ENCODE measurements at places on chromosomes 3 and 15.

GRCh38 chr3:175255698-175256097 lies 396.6 kb downstream of the NAALADL2 start:
- no peak for DNase-seq

- peak; percentile 64 for DNase-seq
Measured at GRCh38 chr3:51371943-51372557, 13.0 kb upstream of the MANF start.

DNA sequence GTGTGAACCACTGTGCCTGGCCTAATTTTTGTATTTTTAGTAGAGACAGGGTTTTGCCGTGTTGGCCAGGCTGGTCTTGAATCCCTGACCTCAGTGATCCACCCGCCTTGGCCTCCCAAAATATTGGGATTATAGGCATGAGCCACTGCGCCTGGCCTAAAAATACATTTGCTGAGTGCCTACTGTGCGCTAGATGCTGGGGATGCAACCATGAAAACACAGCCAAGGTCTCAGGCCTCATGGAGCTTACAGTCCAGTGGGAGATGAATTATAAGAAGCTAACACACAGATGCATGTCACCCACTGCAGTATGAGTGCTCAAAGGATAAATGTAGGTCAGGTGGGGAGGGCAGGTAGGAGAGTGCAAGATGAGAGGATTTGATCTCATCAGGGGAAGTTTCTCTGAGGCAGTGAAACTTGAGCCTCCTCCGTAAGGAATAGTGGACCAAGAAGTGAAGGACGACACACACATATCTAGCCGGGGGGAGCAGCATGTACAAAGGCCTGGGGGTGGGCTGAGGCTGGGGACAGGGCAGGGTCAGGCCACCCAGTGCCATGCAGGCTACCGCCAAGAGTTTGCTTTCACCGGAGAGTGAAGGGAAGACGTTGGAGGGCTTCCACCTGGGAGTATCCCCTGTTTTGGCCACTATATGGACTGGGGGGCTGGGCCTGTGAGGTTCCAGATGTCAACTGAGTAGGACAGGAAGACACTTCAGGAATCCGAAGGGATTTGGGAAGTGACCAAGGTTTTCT lies 24.3 kb downstream of the IRAK2 start:
- no peak for DNase-seq

GRCh38 chr15:44308415-44308814 lies 19.9 kb downstream of the GOLM2 start:
- no peak for DNase-seq

DNA sequence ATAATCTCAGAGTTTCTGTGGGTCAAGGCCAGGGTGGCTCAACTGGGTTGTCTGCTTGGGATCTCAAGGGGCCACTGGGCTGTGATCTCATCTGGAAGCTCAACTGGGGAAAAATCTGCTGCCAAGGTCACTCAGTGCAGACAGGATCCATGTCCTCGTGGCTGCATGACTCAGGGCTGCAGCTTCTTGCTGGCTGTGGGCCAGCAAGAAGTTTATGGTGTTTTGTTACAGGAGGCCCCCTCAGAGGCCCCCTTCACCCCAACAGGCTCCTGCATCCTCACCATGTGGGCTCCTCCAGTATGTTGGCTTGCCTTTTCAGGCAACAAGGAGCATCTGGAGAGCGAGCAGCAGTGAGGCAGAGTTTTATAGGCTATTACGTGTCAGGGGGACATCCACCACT lies 14.6 kb downstream of the OCA2 start:
- no peak for DNase-seq

- DNase-seq: no peak
Measured at GRCh38 chr15:43872416-43873020, 45.7 kb downstream of the WDR76 start.

- no peak for DNase-seq
Measured at GRCh38 chr15:58453931-58454793, 22.4 kb downstream of the LIPC start.

GRCh38 chr3:150240891-150241290 lies 167.2 kb upstream of the TSC22D2 start:
- no peak for DNase-seq

DNA sequence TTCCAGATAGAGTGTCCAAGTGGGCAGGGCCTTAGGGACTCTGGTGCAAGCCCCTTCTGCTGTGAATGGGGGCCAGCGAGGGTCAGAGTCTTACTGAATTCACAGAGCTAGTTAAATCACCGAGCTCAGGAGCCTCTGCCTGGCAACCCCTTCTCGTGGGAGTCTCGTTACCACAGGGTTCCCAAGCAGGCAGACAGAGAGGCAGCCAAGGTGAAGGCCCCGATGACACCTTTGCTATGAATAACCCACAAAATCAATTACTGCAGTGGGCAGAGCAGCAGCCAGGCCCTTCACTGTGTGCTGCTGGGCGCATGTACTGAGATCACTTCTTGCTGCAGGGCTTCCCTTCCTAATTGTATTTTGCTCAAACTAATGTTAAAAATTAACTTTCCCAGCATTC lies 56.9 kb downstream of the SPSB4 start:
- DNase-seq: no peak

GRCh38 chr15:25892126-25892525 lies 29.0 kb upstream of the ATP10A start:
- no peak for DNase-seq

GRCh38 chr3:108076564-108076963 lies 14.3 kb downstream of the CD47 start:
- no peak for DNase-seq

- no peak for DNase-seq
Measured at GRCh38 chr3:132781922-132782321, 59.7 kb upstream of the NPHP3 start.
